ENCODE measurements at places on chromosomes 4 and X.

GRCh38 chrX:19544693-19545305 is 29.5 kb upstream of the MAP3K15 start:
- DNase-seq: peak; percentile 5

- DNase-seq: no peak
Observed at GRCh38 chrX:150159537-150159936, 203.6 kb upstream of the MAMLD1 start.

DNA sequence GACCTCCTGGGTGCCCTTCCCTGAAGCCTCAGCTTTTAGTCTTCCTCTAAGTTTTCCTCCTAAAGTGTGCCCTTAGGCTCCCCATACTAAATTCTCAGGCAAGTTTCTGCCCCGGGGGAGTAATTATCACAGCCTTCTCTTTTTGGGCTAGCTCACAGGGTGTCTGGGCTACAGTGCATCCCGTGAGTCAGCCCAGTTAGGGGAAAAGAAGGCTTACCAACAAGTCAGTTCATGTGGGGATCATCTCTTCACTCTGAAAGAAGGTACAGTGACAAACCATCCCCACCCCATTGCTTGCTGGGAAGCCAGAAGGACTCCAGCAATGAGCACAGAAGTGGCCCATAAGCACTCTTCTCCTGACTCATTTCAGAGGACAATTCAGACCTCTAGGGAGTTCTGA is 134.7 kb upstream of the FAM9C start:
- DNase-seq: no peak

- no peak for DNase-seq
Observed at GRCh38 chr4:179028321-179028720, 1586.1 kb upstream of the AGA start.

DNA sequence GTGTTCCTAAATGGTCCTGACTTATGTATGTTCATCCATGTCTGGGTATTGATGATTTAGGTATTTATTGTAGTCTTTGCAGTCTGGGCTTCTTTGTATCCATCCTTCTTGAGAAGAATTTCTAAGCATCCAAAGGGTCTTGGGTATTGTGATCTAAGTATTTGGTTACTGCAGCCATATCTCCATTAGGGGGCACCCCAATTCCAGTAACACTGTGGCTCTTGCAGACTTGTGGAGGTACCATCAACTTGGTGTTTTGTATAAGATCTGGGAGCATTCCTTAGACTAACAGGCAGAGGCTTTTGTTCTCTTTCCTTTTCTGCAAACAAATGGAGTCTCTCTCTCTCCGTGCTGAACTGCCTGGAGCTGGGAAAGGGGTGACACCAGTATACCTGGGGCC is 113.7 kb upstream of the NEXMIF start:
- DNase-seq: no peak

- peak; percentile 23 for DNase-seq
Observed at GRCh38 chr4:94827481-94828110, 69.8 kb downstream of the BMPR1B start.

DNA sequence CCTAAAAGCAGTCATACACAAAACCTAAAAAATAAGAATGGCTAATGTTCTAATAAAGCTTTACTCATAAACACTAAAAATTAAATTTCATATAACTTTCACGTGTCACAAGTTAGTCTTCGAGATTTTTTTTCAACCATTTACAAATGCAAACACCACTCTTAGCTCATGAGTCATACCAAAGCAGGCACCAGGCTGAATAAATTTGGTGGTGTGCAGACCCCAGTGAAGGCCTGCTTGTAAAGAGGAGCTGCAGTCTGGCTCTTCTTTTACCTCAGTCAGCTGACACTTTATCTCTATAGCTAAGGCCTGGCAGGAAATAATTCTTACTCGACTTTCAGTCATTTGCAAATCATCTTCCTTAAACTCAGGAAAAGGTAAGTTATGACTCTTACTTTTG is 37.4 kb downstream of the CLOCK start:
- no peak for DNase-seq

- DNase-seq: no peak
Observed at GRCh38 chrX:103442536-103442901, 66.2 kb downstream of the BEX3 start.

DNA sequence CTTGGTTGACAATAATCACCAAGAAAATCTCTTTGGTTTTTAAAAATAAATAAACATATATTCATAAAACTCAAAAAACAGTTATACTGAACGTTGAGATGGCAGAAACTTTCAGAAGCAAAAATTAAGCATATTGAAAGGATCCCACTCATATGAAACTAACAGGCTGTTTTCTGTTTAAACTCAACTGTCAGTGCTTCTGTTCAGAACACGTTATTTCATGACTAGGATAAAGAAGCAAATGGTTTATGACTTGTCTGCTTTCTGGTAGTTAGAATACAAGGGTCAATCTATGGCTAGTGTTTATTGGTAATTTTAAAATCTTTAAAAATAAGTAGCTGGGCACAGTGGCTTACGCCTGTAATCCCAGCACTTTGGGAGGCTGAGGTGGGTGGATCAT is 4.1 kb downstream of the GPR82 start:
- no peak for DNase-seq

GRCh38 chrX:68835104-68835442 is 6.3 kb downstream of the EFNB1 start:
- DNase-seq: no peak

DNA sequence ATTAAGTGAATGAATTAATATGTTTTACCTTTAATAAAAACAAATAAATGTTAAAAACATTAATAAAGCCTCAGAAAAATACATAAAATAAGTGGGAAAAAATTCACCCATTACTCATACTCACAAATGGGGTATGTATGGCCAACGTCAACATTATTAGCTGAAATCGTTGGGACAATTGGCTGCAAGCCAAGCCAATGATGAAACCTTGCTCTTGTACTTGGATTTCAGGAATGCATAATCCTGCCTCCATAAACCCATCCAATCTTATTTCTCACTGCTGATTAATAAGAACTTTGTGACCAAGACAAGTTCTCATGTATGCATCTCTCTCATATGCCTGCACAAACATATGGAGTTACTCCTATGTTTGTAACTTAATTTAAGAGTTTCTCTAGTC is 35.3 kb upstream of the ADAMTS3 start:
- peak; percentile 68 for DNase-seq

DNA sequence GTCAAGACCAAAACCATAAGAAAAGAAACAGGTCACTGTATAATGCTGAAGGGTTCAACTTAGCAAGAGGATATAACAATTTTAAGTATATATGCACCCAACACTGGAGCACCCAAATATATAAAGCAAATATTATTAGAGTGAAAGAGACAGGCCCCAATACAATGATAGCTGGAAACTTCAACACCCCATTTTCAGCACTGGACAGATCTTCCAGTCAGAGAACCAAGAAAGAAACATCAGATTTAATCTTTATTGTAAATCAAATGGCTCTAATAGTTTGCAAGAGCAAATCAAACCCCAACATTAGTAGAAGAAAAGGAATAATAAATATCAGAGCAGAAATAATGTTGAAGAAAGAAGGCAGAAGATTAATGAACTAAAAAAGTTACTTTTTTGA is 36.2 kb downstream of the MAGED4 start:
- no peak for DNase-seq

GRCh38 chrX:34585561-34585960 is 71.5 kb downstream of the TMEM47 start:
- DNase-seq: no peak

- no peak for DNase-seq
Observed at GRCh38 chrX:101368800-101369199, 17.2 kb downstream of the BTK start.

GRCh38 chr4:105455182-105455581 is 18.7 kb downstream of the PPA2 start:
- no peak for DNase-seq

- no peak for DNase-seq
Observed at GRCh38 chrX:107348990-107349389, 100.5 kb upstream of the FRMPD3 start.

DNA sequence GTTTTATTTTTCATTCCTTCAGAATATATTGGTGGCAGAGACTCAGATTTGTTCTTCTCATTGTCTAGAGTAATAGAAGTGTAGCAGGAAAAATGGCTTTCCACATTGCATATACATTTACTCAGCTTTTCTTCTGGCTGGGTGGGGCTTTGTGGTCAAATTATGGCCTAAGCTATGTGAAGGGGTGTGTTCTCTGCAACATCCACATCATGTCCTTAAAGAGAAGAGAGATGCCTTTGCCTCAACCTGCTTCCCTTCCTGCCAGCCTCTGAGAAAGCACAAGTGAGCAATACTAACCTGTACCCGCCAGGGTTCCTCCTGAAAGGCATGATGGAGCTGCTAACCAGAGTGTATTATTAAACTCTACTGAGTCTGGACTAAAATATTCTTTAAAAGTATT is 695.6 kb upstream of the FAM241A start:
- no peak for DNase-seq

GRCh38 chrX:103309860-103310554 is 783 bp downstream of the BEX2 start:
- no peak for DNase-seq

DNA sequence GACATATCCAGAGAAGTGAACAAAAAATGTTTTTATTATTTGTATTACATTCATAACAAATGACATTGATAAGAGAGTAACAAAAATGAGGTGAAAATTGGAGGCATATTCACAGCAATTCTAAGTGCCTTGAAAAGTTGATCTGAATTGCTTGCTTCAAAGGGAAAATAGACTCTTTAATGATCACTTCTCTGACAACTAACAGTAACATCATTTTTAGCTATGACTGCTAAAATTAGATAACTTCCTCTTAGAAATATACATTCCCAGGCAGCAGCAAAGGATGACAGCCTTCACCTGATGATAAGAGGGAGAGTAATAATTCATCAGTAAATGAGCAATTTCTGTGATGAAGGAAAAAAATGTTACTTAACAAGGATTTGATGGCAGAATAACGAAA is 472.5 kb downstream of the PCDH10 start:
- DNase-seq: no peak
